ENCODE measurements at places on chromosomes 12 and 14.

DNA sequence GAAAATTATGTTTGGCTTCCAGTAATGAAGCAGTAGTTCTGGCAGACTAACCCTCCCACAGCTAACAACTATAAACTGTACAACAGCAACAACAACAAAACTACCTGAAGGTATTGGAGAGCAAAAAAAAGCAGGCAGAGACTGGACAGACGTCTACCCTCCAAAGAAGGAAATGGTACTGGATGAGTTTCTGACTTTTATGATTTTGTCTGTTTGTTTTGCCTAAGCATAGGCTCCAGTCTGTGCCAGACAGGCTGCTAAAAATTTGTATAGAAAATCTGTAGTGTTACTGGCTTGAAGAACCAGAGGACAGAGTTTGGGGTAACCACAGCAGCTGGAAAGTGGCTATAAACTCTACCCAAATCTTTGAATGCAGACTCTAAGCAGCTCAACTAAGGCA, 131.3 kb downstream of the SLC25A47 start:
- DNase-seq, result no peak

DNA sequence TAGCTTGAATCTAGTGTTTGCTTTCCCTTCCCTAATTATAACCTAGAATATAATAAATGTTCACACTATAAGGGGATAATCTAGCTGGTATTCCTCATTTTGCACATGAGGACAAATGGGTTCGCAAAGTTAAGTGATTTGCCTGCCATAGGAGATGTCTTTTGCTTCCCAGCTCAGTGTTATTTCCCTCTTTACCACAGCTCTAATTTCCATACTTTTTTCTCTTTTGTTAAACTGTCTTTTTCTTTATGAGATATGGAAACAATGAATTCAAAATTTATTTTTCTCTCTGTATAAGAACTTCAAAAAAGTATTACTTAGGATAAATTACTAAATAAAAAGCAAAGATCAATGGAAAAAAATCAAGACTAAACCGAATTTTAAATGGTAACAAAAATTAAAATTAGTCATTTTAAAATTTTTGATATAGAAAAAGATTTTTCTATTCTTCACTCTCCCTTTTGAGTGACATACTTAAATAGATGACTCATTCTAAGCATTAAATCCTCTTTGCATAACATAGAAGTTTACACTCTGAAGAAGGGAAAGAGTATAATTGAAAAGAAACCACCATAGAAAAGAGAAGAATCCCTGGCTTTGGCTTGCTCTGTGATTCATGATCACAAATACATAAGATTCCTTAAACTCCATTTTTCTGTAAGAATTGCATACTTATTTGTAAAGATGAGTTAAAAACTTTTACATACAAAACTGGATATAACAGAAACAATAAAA, 97.3 kb downstream of the INSM2 start:
- no peak for DNase-seq

- no peak for DNase-seq
Observed at GRCh38 chr12:57693317-57693658, 644 bp upstream of the OS9 start.

DNA sequence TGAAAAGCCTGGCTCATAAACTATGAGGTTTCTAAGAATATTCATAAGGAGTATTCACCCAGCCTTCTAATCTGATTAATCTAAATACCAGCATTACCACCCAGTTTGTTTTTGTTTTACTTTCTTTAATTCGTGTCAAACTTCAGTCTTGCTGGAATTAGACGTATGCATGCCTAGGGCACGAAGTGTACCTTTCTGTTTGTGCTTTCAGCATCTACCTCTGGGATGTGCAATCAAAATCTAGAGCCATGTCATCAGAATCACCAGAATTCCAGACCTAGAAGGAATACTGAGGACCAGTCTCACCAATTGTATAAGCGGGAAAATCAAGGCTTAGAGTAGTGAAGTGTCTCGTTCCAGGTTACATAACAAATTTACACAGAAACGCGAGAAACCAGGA, 57.3 kb downstream of the KITLG start:
- DNase-seq, result no peak

GRCh38 chr12:11242656-11243055, 26.9 kb downstream of the PRB3 start:
- DNase-seq, result no peak

GRCh38 chr14:81423504-81423903, 23.4 kb upstream of the STON2 start:
- no peak for DNase-seq

GRCh38 chr12:28552251-28552970, 362.2 kb downstream of the CCDC91 start:
- no peak for DNase-seq

DNA sequence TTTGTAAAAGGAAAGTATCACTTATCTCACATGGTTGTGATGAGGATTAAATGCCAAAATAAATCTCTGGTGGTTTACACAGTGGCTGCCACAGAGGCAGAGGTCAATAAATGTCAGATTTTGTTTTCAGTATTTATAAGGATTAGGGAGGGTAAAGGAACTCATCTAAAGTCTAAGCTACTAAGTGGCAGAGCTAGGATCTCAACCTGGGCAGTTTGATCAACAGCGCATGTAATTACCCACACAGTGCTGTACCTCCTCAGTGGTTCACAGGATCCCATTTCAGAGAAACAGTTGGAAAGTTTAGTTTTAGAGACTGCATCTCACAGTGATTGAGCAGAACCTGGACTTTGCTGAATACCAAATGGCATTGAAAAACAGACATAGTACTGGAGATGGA, 44.9 kb upstream of the RIC8B start:
- DNase-seq, result no peak

- no peak for DNase-seq
Observed at GRCh38 chr12:132543298-132544079, 53.5 kb downstream of the FBRSL1 start.

GRCh38 chr14:80110721-80111120, 100.6 kb downstream of the DIO2 start:
- no peak for DNase-seq

DNA sequence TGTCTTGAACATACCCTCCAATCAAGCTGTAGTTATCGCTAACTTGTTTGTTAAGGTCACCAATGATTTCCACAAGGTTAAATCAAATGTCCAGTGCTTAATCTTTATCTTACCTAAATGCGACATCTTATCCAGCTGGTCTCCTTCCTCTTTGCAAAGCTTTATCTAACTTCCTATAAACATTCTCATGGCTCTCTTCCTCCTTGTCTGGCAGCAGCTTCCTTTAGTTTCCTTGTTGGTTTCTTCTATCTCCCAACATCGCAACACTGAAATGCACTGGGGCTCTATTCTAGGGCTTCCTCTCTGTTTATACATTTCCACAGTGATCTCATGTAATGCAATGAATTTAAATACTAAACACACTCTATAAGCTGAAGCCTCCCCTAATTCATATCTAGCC, 28.7 kb downstream of the UBE2N start:
- DNase-seq, result no peak

- no peak for DNase-seq
Observed at GRCh38 chr12:18979401-18980126, 150.0 kb upstream of the PLEKHA5 start.

- no peak for DNase-seq
Observed at GRCh38 chr14:95256776-95257060, 63.0 kb downstream of the CLMN start.

DNA sequence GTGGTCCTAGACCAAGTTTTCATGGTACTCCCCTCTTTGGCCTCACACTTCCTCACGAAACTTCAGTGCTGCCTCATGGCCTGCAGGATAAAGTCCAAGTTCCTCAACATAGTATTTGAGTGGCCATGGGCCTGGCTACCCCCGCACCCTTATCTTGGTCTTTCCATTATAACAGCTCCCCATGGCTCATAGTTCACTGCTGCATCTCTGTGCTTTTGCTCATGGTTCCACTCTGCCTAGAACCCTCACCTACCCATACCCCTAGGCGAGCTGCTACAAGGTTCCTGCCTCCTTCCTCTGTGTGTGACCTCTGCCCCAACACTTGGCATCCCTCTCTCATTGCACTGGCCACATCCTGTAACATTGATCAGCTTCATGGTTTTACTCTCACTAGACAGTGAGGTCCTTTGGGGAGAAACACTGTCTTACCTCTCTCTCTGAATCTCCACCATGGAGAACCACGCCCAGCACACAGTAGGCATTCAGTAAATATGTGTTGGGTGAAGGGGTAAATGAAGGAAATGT, 158.9 kb downstream of the GPR65 start:
- no peak for DNase-seq

- no peak for DNase-seq
Observed at GRCh38 chr12:113660936-113661335, 189.3 kb upstream of the LHX5 start.

DNA sequence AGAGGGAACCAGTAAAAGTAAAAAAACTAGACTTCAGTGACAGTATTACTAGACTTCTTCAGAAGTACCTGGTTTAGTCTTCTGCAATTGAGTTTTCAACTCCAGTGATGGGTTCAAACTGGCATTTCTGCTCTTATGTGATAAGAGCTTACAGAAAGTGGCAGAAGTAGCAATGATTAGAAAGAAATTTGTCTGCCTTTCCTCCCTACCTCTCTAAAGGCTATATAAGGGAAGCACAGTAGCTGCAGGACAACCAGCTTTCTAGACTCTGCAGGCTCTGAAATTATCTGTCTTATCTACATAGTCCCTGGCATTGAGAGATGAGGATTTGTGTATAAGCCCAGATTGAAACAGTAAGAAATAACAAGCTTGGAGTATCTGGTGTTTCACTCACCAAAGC, 107.5 kb downstream of the DAAM1 start:
- no peak for DNase-seq

DNA sequence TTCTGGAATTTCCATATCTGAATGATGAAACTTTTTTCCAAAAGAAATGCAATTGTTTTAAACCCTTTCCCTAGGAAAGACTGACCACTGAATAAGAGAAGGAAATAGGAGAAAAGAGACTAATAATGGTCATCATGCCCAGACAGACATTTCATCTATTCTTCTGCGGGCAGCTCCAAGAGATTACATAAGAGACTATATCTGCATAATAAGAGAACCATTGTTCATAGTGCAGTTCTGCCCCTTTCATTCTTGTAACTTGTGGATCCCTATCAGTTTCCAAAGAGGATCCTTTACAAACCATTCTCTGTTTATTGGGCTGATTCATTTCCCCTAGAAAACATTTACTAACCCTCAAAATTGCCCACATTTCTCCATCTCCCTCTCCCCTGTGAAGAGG, 197.8 kb downstream of the FSCB start:
- DNase-seq, result no peak

DNA sequence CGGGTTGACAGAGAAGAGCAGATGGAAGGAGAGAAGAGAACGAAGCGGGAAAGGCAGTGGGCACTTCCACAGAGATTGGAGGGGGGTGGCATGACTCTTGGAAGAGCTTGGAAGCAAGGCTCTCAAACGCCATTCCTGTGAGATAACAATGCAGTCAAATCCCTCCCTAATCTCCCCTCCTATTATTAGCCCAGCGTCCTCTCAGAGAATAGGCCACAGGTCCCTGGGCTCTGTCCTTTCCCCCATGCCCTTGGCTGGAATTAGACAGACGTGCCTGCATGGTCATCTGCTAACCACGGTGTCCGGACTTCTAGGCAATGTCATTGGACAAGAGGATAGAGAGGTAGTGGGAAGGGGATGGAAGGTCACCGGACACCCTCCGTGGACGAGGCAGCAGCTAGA, 8.0 kb upstream of the MYH7 start:
- DNase-seq, result no peak

GRCh38 chr12:4308334-4308950, 12.6 kb upstream of the TIGAR start:
- no peak for DNase-seq

GRCh38 chr14:100146531-100147091, 12.8 kb downstream of the DEGS2 start:
- no peak for DNase-seq

- no peak for DNase-seq
Observed at GRCh38 chr14:106729551-106729950, 1203.2 kb downstream of the TMEM121 start.

DNA sequence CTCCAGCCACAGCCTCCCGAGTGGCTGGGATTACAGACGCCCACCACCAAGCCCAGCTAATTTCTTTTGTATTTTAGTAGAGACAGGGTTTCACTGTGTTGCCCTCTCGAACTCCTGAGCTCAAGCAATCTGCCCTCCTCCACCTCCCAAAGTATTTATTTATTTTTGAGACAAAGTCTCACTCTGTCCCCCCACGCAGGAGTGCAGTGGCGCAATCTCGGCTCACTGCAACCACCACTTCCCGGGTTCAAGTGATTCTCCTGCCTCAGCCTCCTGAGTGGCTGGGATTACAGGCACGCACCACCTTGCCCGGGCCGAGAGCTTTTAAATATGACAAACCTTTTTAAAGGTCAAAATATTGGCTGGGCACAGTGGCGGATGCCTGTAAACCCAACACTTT, 14.6 kb downstream of the NUMB start:
- no peak for DNase-seq

GRCh38 chr12:104600790-104601739, 144.3 kb downstream of the CHST11 start:
- no peak for DNase-seq

DNA sequence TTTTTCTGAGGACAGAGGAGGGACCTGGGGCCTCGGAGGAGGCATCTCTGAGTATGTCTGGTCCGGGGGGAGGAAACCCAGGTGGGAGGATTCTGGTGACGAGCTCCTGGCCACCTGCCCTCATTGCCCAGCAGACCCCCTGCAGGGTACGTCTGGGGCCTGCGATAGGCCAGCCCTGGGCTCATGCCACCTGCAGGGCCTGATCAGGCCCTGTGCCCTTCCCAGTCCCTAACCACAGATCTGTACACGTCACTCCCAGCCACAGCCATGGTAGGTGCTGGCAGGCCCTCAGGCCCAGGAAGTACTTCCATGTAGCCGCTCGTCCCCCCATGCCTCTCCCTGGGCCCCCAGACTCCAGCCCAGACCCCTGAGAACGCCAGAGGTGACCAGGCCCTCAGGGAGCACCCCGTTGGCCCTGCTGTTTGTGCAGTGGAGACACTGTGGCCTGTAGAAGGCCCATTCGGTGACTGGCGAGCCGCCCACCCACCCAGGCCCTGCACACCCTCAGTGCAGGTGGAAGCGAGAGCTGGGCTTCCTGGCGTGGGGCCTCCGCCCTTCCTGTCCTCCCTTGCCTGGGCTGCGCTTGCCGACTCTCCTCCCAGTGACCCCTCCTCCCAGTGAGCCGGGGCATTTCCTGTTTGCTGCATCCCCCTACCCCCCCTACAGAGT, 5.7 kb downstream of the INF2 start:
- DNase-seq, result no peak

- no peak for DNase-seq
Observed at GRCh38 chr14:30798516-30798915, 75.8 kb upstream of the COCH start.

DNA sequence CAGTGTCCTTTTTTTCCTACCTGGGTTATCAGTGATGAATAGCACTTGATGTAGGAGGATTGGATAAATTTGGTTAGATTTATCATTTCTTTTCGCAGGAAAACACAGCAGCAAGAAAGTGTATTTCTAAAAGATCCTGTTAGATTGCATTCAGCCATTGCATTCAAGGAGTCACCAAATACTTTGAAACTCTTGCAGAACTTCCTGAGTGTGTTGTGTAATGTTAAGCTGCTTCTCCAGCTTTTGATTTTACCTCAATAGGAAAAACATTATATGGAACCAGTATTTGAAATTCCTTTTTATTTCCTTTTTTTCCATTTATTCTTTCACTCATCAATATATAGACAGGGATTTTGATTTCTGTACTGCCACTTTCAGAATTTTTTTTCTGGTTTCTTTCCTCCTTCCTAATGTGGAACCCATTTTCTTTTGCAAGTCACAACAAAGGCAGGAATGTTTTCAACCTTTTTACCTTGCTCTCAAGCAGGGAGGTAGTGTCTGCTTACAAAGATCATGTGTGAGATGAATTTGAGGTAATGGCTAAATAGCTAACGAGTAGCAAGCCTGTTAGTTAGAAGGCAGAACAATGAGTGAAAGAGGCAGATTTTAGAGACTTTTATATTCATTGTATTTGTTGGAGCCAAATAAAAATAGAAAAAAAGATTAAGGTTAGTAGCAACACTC, 56.2 kb downstream of the PPHLN1 start:
- DNase-seq, result no peak

Data from stimulated activated CD4-positive, alpha-beta T cell treated with anti-CD3 and anti-CD28 coated beads, Interleukin-15, amount 100 ng/mL, for 1 hour (primary cell).